ENCODE measurements at places on chromosomes 12 and 14.

GRCh38 chr14:105050551-105050897 is 14.7 kb downstream of the GPR132 start:
- no peak for DNase-seq

- DNase-seq, result no peak
Measured at GRCh38 chr14:33465846-33466700, 484.8 kb downstream of the EGLN3 start.

GRCh38 chr12:57175428-57176138 is 28.2 kb upstream of the LRP1-AS start:
- DNase-seq, result no peak

- DNase-seq, result no peak
Measured at GRCh38 chr14:76772300-76773187, 11.3 kb downstream of the VASH1 start.

DNA sequence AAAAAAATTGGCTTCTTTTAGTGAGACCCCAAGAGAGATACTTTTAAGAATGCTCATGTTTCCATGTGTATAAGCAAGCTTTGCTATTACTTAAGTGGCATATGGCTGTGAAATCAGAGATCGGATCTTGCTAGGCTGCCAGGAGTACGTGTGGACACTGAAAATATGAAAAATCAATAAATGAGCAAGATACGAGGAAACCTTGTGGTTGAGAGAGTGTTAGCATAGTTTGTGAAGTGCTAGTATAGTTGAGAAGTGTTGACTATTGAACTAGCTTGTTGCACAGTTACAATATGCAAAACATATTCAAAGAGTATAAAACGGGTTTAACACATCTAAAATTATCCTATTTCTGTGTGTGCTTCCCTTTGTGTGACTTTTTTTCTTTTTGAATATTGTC is 230.9 kb upstream of the NOVA1 start:
- DNase-seq, result no peak

GRCh38 chr14:91127401-91127801 is 13.5 kb downstream of the DGLUCY start:
- no peak for DNase-seq

- DNase-seq, result no peak
Measured at GRCh38 chr14:105962532-105962931, 436.1 kb downstream of the TMEM121 start.

DNA sequence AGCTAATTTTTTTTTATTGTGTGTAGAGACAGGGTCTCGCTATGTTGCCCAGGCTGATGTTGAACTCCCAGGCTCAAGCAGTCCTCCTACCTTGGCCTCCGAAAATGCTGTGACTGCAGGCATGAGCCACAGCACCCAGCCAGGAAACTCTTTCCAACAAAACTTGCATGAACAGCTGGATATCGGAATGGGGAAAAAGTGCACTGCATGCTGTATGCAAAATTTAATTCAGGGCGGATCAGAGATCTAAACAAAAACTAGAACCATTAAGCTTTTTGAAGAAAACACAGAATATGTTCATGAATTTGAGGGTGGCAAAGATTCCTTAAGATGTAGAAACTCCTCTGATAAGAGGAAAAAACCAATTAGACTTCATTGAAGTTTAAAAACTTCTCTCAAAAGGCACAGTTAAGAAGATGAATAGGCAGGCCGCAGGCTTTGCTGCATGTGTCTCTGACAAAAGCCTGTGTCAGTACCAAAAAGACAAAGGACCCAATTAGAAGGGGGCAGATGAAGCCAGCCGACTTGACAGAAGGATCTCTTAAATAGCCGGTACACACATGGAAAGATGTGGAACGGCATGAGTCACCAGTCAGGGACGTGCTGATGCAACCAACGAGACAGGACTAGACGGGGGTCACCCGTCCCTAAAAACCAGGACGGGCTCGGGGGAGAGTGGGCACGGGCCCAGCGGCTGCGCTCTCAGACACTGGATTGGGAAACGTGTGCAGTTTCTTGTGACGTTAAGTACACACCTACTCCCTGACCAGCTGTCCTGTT is 34.8 kb upstream of the MMP17 start:
- no peak for DNase-seq

GRCh38 chr14:87312169-87312893 is 680.7 kb downstream of the GALC start:
- DNase-seq, result no peak

DNA sequence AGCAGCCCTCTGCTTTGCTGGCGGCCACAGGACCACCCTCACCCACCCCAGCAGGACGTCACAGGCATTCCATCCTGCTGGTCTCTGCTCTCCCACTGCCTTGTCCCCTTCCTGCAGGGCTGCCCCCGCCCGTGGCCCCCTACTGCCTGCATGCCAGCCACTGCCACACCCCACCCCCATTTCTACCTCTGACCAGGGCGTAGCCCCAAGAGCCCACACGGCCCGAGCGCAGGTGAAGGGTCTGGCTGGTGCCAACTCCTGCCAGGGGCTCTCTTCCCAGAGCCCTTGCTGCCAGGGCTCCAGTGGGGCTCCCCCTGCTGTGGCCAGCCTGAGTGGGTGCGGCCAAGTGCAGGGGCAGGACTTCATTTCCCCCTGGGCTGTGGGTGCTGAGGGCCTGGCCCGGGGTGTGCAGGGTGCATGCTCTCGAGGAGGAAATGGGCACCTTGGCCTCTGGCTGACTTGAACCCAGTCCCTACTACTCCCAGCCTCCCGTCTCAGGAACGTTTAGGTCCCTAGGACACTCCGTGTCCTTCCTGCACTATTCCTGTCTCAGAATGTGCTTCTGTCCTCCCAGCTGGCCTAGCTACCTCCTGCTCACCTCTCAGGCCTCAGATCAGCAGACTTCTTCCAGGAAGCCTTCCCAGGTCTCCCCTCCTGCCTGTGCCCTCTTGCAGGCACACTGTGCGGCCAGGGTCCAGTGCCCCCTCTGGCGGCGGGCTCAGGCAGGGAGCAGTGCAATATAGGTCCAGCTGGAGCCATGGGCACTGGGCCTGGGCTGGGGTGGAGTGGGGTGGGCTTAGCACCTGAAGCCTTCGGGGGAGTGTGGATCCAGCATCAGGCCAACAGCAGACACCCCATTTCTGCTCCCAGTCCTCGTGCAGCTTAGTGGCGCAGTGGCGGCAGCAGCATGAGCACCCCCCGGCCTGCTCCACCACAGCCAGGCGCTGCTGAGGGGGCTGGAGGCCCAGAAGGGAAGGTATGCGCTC is 1.4 kb downstream of the LBHD2 start:
- DNase-seq, result no peak

DNA sequence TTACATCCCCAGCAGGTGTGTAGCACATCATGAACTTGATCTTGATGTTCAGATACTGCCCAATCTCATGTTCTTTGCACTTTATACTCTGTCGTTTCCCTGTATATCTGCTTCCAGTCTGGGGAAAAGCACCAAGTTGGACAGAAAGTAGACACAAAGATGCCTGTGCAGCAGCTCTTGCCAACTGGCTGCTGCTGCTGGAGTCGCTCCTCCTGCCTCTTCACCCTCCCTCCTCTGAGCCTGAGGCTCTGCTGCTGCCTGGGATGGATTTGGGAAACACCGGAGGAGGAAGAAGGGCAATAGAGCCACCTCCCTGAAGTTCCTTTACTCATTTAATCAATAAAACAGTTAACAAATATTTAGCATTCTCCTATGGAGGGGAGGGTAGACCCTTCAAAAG is 32.4 kb downstream of the ADCK1 start:
- DNase-seq, result no peak

- DNase-seq, result no peak
Measured at GRCh38 chr12:88866881-88867280, 286.6 kb upstream of the KITLG start.

GRCh38 chr14:95432144-95433093 is 84.0 kb downstream of the SYNE3 start:
- no peak for DNase-seq

Measured in stimulated activated CD4-positive, alpha-beta T cell treated with anti-CD3 and anti-CD28 coated beads, Interleukin-1b, Interleukin-23, amount 100 ng/mL, for 1 hour (primary cell).